ENCODE measurements at places on chromosomes 2 and 18.

DNA sequence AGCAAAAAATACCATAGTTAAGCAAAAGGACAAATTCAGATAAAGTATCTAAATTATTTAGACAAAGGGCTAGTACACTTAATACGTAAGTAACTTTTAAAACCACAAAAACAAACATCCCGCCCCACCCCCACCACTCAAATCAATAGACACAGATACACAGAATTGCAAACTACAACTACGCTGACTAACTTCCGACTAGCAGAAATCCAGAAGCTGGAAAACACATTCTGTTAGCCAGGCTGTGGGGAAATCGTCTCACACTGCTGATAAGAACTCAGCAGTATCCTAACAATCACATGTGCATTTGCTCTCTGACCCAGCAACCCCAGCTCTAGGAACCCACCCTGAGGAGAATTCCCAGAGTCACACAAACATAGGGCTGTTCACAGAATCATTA is 16.6 kb downstream of the FAM168B start:
- DNase-seq, result no peak

DNA sequence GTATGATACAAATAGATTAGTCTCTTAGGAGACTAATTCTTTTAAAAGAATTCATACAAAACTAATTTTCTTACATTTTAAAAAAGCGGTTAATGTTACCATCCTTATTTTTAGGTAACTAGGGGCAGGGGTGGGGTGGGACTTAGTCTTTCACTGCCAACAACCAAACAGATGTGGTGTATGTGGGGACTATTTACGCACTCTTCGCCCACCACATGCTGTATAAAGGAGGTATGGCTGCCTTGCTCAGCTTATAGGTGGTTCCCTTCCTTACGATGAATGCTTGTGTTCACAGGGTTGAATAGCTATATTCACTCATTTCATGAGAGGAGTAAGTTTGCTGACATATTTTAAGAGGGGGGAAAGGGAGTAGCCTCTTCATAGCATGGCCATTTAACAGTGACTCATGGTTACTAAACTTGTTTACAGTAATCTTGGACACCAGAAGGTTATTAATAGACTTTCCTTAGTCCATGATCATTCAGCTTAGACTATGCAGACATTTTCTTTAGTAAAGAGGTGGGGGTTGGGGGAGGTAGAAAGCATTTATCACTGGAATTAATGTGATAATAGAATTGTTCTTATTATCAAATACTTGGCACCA is 61.8 kb downstream of the CAB39 start:
- DNase-seq, result no peak

DNA sequence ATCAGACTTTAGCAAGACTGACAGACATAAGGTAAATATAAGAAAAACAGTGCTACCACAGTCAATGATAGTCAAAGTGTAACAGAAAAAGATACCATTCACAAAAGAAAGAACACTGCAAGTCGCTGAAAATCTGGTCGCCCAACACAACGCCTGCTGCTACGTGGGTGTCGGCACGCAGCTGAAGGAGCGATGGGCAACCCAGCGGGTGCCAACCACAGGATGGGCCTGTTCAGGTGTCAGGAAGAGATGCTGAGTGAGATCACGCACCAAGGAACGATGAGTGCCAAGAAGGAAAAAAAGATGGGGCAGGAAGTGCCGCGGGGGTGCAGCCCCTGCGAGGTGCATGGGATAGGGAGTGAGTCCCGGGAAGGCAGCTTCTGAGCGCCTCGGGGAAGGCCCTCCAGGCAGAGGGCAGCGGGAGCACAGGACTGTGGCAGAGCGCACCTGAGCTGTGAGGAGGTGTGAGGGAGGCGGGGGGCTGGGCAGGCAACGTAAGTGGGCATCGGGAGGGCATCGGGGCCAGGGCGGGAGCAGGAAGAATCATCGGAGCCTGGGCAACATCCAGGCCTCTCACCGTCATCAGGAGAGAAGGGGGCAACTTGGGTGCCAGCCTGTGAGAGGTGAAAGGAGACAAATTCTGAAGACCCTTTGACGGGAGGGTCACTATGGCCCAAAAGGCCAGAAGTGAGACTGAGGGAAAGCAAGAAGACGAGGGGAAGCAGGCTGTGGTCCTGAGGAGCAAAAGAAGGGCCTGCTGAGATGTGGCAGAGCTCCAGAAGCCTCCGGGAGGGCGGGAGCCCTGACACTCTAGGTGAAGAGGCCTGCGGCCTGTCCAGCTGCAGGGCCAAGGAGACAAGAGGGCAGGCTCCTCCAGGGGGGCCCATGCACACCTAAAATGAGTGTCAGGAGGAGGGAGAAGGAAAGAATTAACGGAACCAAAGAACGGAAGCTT is 14.8 kb upstream of the MTERF4 start:
- no peak for DNase-seq

- DNase-seq, result no peak
Measured at GRCh38 chr18:49029628-49030027, 78.9 kb upstream of the SMAD7 start.

- DNase-seq, result no peak
Measured at GRCh38 chr2:205848601-205849000, 166.3 kb downstream of the NRP2 start.

DNA sequence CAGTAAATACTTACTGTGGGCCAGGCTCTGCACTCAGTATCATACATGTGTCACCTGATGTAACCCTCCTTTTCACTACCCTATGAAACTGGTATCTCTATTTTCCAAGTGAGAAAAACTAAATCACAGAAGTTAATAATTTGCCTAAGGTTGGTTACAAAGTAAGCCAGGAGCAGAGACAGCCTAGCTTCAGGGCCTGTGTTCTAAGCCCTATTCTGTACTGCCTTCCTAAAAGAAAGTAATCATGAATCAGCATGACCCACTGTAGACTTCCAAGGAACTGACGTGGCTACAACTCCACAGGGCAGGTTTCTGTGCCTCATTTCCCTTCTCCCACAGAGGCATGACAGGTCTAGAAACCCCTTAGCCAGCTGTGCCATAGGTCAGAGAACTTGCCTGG is 14.3 kb downstream of the ZNF142 start:
- no peak for DNase-seq

GRCh38 chr18:25240420-25240770 is 111.6 kb downstream of the ZNF521 start:
- DNase-seq, result no peak

GRCh38 chr18:56312551-56313335 is 325.6 kb downstream of the TXNL1 start:
- no peak for DNase-seq

DNA sequence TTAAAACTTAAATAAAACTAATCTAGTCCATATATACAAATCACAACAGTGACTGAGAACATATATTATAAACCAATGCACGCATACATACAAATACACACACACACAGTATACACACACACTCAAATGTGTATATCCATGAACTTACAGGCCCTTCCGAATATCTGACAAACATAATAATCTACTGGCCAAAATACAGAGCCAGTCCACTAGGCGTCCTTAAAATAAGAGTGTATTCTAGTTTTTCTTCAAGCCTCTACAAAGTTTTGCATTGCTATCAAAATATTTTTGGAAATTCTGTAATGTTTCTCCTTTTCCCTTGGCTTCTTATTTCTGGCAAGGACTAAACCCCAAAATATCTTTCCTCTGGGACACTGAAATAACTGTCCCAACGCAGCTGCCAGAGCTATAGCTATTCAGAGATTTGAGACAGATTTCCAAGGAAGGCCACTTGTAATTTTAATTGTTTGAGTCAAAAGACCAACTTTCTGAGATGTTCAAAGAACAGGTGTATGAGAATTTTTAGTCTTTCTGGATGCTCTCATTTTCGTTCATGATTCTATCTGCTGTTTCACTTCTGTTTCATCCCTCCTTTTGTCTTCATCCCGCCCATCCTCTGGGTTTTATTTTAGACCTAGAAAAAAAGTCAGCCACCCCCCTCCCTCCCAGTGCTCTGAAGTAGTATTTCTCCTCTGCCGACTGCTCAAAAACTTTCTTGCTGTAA is 24.1 kb upstream of the SP3 start:
- DNase-seq, result no peak

DNA sequence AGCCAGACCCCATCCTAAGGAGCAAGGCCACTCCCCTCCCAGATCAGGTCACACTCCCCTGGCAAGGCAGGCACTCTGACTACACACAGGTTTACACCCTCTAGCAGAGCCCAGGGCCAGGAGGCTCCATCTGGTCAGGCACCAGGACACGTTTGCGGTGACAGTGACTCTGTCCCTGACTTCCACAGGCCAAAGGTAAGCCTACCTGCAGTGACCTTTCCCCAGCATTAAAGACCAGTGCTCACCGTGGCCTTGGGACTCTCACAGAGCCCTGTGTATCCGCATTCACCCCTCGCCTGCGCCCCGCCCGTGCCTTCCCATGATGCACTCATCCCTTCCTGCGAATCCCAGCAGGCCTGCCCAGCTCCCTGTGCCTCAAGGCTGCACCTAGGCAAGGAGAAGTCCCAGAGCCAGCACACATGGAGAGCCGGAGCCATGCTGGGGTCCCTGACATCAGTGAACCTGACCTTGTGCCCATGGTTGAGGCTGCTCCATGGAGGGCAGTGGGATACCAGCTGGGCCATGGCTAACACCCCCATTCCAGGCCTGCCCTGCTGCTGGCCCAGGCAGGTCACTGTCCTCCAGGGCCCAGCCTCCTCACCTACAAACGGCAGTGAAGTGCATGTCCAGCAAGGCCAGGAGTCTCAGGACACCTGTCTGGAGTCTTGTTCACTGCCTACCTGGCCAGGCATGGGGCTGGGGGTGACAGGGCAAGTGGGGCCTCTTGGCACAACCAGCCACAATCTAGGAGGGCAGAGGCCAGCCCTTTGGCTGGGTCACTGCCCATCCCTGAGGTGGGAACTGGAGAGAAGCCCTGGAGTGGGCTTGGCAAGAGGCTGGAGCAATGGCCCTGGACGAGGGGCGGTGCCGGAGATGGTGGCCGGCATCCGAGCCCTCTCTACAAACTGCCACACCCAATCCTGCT is 3.0 kb downstream of the NEURL3 start:
- no peak for DNase-seq
